ENCODE measurements at places on chromosomes 7 and 10. TPM values are rescaled to one million over a fixed set of nuclear protein-coding genes. Genes with fewer than 3 reads are reported as not detected.

Gene POLR2J2
- 1.7 TPM for total RNA-seq

Gene POLR1F
- total RNA-seq: 15.2 TPM

Gene FAM24B
- total RNA-seq: 4.4 TPM

Gene UPK3BL1
- total RNA-seq: 1.7 TPM

Gene PRSS37
- total RNA-seq: not detected

Gene NEUROG3
- total RNA-seq: not detected

Gene CDK1
- 84.0 TPM for total RNA-seq

Data from regular cardiac myocyte (primary cell).